ENCODE measurements at places on chromosomes 7 and 10.

DNA sequence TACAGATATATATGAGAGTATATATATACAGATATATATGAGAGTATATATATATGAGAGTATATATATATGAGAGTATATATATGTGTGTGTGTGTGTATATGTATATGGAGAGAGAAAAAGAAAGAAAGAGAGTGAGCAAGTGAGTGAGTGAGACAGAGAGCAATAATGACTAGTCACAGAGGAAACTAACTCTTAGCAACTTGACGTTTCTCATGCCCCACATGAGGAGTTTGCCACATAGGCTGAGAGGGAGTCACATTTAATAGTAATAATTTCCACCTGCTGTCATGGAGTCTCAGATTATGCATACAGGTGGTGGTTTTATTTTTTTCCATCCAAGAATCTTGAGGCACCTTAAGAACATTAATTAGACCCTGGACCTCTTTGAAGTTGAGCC lies 199.9 kb downstream of the GATA3 start:
- DNase-seq: no peak

DNA sequence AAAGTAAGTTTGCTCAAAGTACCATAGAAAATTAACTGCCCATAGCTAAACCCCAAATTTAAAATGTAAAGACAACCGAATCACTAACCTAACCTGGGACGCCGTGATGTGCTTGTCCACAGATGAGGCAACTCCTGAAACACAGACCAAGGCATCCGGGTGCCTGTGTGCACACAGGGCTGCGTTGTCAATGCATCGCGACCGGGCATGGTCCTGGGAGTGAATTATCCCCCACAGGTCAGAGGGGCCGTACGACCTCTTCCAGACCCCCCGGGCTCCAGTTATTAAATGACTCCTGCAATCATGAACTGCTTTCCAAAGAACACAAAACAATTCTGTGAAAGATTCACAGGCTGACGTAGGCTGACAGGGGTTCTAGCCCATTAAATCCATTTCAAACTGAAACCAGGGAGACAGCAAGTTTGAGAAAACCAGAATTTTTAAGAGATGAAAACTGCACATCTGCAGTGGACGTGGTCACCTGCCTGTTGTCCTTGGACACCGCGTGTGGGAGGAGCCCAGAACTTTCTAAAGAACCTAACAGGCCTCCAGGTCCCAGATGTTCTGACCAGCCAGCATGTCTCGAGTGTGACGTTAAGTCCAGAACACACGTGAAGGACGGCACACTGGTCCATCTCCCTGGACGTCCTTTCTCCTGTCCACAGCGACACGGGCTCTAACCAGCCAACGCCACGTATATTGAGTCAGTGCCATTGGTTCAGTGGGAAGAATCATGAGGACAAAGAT lies 297.8 kb downstream of the DNAJB6 start:
- DNase-seq: no peak

DNA sequence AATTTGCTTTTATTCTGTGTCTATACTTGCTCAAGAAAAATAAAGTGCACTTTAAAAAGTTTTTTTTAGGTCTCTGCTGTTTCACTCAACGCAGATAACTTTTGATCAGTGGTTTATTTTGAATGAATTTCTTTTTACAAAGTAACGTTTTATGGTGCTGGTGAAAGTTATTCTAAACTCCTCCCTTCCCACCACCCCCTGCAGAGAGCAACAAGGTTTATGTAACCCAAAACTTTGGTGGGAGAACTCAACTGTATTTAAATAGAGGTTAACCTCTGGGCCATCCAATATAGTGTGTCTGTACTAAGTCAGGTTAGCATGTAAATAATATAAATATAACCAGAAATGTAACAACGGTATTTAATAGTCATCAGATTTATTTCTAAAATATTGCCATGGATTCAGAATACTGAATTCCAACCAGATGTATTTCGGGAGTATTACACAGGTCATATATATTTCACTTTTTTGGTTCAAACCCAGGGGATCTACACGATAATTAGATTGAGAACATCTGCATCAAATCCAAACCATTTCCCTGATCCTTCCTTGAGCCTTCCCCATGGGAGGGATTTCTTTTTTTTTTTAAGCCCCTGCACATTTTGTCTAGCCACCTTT lies 3.9 kb upstream of the CUX1 start:
- DNase-seq: no peak

DNA sequence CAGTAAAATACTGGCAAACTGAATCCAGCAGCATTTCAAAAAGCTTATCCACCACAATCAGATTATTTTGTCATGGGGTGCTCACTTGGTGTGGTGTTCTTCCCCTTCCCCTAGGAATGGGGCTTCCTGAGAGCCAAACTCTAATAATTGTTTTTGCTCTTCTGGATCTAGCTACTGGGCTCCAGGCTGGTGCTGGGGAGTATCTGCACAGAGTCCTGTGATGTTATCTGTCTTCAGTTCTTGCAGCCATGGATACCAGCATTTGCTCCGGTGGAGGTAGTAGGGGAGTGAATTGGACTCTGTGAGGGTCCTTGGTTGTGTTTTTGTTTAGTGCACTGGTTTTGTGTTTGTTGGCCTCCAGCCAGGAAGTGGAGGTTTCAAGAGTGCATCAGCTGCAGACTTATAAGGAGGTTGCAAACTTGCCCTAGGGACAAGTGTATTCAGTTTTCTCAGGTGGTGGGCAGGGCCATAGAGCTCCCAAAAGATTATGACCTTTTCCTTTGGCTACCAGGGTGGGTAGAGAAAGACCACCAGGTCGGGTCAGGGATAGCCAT lies 308.5 kb upstream of the MAGI2 start:
- DNase-seq: no peak

- no peak for DNase-seq
These were observed 48.8 kb upstream of the SLC35B4 start for GRCh38 chr7:134365341-134366054.

- DNase-seq: no peak
These were observed 16.2 kb upstream of the PAX2 start for GRCh38 chr10:100728928-100729861.

GRCh38 chr7:39613577-39613976 lies 9.8 kb upstream of the RALA start:
- no peak for DNase-seq

GRCh38 chr7:68770649-68771048 lies 827.6 kb upstream of the AUTS2 start:
- no peak for DNase-seq

DNA sequence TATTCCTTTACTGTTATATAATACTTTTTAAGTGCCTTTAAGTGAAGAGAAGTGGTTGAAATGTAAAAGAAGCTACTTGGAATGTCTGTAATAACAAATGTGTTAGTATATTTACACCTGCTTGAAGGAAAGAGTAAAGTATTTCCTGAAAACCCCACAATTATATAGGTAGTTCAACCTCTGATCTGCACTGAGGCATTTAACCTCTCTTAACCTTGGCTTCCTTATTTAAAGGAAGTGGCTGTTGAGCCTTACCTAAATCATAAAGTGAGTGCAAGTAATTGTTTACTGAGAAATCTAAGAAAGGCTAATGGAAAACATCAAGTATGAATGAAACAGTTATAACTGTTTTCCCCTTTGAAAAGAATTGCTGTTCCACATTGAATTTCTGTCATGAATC lies 294.5 kb downstream of the ADK start:
- DNase-seq: no peak

DNA sequence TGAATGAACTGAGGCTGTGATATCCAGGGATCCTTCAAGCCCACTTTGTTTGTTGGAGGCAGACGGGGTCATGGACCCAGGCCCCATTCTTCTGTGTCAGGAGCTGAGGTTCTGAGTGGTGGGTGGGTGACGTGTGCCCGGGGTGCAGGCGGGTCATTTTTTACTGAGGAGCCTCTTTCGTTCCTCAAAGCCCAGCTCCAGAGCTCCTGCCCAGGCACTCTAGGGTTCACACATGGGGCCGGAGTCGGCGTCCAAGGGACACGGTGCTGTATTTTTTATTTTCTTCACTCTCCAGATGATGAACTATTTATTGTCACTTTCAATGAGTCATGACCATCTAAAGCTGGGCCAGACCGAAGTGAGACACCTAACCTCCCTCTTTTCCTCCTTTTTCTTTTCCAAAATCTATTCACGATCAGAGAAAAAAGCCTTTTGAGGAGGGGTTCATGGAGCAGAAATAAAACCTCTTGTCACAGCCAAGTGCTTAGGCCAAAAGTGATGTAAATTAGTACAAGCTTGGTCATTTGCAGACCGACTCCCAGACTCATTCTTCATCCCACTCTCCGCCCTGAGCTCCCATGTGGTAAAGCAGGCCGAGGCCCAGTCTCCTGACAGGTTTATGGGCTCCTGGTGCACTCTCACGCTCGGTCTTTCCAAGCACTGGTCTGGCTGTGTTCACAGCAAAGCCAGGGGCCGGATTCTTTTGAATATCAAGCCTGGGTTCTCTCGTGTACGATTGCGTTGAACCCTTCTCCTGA lies 41.4 kb upstream of the PITRM1 start:
- DNase-seq: no peak

DNA sequence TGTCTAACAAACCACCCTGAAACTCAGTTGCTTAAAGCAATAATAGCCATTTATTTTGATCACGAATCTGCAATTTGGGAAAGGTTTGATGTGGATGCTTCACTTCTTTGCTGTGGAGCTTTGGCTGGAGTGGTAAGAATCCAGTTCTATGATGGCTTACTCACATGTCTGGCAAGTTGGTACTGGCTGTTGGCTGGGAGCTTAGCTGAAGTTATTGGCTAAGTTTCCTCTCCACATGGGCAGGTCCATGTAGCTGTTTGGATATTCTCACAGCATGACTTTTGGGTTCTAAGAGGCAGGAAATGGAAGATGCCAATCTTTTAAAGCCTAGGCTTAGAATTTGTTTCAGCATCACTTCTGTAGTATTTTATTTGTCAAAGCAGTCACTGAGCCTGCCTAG lies 277.6 kb upstream of the NRP1 start:
- no peak for DNase-seq

DNA sequence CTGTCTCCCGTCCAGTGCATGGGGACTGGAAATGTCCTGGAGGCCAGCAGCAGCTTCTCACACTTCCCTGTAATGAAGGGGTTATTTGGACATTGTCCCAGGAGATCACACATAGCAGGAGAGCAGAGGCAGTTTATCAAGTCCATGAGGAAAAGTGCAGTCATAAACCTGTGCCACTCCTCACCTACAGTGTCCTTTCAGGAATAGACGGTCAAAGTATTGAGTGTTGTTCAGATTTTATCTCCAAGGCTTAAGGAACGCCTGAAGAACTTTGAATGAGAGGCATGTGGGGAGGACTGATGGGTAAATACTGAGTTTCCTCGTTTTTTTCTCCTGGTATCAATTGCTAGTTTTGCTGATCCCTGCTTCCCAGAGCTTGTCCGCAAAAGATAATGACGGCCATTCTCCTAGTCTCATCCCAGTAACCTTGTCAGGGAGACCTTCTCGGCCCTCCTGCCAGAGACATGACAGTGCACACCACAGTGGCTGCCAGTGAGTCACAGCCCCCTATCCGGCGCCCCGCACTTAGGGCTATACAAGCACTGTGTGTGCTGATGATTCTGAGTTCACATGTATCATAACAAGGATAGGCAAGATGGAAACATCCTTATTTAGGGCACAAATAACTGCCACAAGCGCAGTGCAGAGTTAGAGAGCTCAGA lies 495.5 kb upstream of the MGMT start:
- DNase-seq: no peak

DNA sequence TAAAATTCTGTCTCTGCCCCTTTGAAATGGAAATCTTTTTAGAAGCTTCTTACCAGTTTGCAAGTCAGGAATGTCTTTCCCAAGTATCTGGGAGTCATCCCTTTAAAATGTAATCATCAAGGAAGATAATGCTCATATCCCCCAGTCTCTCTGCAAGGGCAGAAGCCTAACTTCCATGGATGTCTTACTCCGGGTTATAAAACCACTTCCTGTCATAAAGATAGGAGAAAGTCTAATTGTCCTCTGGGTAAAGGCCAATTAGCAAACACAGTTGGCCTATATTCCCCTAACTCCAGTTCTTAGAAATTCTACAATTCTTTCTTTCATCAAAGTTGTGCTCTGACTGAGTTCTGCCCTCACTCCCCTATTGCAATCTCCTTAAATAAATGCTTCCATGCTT lies 1631.5 kb upstream of the LRRTM3 start:
- no peak for DNase-seq

DNA sequence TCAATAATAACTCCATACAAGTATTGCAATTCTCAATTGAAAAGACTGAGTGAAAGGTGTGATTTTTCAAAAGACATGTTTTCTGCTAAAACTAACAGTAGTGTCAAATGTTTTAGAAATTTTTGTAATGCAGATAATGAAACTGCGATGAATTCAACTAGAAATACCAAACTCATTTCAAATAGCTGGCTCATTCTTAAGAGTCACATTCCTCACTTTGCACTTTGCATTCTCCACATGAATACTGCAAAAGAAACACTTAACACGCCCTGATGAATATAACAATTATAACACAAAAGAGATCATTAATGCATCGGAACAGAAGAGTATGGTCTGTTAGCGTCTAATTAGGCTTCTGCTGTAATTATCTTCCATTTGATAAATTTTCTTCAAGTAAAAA lies 15.5 kb upstream of the TSPAN12 start:
- DNase-seq: no peak

GRCh38 chr10:77311186-77311585 lies 326.4 kb downstream of the KCNMA1 start:
- no peak for DNase-seq

- no peak for DNase-seq
These were observed 4.9 kb downstream of the SMARCD3 start for GRCh38 chr7:151243408-151244195.

GRCh38 chr10:11179516-11180105 lies 161.9 kb downstream of the CELF2 start:
- no peak for DNase-seq

DNA sequence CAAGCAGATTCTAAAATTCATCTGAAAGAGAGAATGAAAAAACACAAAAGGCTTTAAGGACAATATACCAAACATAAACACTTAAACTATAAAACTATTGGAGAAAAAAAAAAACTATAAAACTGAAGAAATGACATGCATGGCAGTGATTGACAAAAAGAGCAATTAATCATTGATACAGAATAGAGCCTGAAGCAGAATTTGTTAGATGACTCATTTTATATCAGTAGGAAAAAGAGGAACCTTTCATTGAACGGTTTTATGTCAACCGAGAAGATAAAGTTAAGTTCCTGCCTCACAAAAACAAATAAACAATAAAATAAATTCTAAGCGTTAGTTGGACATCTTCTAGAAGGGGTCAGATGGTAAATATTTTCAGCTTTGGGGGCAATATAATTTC lies 23.3 kb downstream of the NPY start:
- no peak for DNase-seq

- no peak for DNase-seq
These were observed 638.1 kb upstream of the CNTNAP2 start for GRCh38 chr7:145478541-145478940.

- no peak for DNase-seq
These were observed 153.9 kb downstream of the DNAJC1 start for GRCh38 chr10:21849607-21850006.

DNA sequence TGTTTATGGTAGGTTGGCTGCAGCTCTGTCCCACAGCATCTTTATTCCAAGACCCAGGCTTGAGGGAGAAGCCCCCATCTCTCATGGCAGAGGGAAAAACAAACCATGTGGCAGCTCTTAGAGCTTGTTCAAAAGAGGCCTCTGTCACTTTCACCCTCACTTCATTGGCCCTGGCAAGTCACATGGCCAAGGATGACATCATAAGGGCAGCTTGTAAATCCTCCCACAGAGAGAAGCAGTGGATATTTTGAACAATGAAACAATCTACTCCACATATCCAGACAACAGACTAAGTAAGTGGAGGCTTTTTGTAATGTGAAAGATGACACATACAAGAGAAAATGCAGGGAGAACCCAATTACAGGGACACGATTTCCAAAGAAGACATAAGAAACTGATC lies 108.1 kb downstream of the GRID1 start:
- no peak for DNase-seq
